ENCODE measurements at places on chromosomes 2 and 18.

DNA sequence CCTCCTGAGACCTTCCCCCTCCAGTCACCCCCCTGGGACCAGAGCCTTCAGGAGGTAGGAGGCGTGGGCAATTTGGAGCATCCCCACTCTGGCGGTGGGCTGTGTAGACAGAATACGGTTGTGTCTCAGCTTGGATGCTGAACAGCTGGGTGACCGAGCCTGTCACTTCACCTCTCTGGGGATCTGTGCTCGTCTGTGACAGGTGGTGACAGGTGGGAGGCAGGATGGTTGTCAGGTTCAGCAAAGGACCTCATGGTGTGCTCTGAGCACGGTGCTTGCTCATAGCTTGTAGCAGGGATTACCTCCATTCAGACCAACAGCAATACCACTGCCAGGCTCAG is 186.5 kb upstream of the HS6ST1 start:
- DNase-seq: no peak

- DNase-seq: no peak
These were observed 26.6 kb downstream of the LPIN2 start for GRCh38 chr18:2986150-2986865.

DNA sequence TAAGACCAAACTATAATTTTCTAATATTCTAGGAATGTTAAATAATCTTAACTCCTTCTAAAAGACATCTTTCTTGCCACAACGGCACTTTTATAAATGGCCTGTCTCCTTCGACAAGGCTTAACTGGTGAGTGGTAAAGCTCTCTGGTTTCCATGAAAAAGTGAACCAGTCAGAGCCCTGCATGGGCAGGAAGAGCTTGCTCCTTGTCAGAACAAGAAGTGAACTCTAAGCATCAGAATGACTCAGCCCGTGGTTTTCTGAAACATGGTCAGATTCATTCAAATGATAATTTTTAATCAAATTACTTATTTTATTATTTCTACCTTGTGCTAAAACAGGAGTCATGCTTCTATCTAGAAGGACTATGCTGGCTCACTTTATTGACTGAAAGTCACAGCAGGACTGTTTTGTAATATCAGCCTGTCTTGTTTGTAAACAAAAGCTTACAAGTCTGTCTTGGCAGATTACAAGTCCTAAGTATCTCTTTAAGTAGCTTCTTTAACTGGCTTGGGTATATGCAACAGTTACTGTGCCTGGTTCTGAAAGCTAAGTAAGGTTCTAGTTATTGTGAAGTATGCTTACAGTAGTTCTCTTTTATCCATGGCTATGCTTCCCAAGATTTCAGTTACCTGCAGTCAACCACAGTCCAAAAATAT is 245.4 kb downstream of the NAPG start:
- DNase-seq: no peak

GRCh38 chr2:119011162-119011909 is 69.3 kb downstream of the MARCO start:
- no peak for DNase-seq

DNA sequence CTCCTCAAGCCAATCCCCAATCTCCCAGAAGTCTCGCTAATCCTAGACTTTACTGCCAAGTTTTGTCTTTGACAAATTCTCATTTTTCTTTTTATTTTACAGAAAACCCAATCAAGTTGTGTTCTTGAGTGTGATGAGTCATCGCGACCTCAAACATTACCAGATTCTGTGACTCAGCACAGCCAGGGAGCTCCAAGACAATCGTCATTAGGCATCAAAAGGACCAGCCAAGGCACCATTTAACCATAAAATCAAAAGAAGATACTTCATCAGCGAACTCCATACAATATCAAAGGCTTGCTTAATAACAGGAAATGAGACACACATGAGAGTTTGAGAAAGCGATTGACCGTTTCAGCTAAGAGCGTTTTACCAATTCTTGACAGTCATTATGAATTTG is 146.2 kb upstream of the AGAP1 start:
- DNase-seq: no peak

- DNase-seq: no peak
These were observed 10.6 kb downstream of the POU3F3 start for GRCh38 chr2:104864280-104865095.

- DNase-seq: no peak
These were observed 47.1 kb upstream of the SPRED2 start for GRCh38 chr2:65479524-65479923.

GRCh38 chr2:168734199-168734760 is 68.2 kb upstream of the NOSTRIN start:
- DNase-seq: no peak

GRCh38 chr2:121142452-121142851 is 142.6 kb downstream of the TFCP2L1 start:
- DNase-seq: no peak

GRCh38 chr2:148483665-148484064 is 160.9 kb upstream of the EPC2 start:
- no peak for DNase-seq

DNA sequence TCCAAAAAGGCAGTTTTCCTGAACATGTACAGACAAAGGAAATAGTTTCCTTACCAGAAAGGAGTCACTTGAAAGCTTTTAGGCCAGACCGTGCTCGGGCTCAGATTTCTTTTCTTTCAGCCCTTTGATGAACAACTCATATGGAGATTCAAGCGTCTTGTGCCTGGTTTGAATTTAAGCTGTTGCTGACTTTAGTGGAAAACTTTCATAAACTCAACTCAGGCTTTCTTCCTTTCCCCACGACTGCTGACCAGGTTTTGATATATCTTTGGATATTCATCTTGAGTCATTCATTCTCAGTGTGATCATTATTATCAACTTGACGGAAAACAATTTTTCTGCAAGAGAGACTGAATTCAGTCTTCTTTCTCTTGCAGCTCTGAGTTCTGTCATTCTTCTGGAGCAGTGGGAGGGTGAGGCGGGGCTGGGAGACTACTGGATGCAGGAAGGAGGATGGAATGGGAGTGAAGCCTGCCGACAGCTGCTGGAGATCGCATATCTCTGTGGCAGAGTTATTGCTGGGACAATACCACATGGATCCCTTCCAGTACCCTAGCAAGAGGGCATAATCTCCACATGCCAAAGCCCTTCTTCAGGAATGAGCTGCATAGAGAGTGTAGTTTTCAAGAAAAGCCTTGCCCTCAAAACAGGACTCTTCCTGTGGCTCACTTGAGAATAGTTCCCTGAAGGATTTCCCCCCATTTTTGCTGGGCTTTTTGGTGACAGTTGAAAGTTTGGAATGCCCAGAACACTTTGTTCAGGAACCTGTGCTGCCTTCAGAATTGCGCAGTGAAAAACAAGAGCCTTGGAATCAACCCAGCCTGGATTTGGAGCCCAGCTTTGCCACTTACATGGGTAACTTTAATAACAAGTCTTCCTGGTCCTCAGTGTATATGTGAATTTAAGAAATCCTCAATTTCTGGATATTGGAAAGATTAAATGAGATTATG is 364.4 kb downstream of the ZNF521 start:
- no peak for DNase-seq

DNA sequence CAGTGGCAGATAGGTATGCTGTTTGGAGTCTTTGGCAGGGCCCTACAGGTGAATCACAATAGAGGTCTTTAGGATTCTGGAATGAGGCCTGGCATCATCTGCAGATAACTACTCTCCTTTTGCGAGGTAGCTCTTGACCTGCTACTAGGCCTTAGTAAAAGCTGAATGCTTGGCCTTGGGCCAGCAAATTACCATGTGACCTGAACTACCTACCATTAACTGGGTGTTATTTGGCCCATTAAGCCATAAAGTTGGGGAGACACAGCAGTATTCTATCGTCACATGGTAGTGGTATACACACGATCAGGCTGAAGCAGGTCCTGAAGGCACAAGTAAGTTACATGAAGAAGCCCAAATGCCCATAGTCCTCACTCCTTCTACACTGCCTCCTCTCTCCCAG is 178.2 kb downstream of the PPP1R1C start:
- no peak for DNase-seq

- DNase-seq: no peak
These were observed 11.4 kb upstream of the LDAH start for GRCh38 chr2:20834331-20834730.

DNA sequence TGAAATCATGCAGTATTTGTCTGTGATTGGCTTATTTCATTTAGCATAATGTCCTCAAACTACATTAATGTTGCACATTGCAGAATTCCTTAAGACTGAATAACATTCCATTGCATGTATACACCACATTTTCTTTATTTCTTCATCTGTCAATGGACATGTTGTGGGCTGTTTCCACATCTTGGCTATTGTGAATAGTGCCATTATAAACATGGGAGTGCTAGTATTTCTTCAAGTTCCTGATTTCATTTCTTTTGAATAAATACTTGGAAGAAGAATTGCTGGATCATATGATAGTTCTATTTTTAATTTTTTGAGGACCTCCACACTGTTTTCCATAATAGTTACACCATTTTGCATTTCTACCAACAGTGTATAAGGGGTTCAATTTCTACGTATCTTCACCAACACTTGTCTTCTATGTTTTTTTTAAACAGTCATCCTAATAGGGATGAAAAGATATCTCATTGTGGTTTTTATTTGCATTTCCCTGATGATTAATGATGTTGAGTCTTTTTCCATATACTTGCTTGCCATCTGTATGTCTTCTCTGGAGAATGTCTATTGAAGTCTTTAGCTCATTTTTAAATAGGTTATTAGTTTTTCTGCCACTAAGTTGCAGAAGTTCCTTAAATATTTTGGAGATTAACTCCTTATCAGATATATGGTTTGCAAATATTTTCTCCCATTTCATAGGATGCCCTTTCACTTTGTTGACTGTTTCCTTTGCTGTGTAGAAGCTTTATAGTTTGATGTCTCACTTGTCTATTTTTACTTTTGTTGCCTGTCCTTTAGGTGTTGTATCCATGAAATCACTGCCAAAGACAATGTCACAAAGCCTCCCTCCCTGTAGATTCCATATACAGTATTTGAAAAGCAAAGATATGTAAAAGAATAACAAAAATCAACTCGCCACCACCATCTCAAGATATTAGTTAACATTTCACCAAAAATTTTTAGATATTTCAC is 14.6 kb downstream of the FBXO11 start:
- DNase-seq: no peak

GRCh38 chr18:57243624-57244179 is 96.8 kb downstream of the BOD1L2 start:
- DNase-seq: no peak

DNA sequence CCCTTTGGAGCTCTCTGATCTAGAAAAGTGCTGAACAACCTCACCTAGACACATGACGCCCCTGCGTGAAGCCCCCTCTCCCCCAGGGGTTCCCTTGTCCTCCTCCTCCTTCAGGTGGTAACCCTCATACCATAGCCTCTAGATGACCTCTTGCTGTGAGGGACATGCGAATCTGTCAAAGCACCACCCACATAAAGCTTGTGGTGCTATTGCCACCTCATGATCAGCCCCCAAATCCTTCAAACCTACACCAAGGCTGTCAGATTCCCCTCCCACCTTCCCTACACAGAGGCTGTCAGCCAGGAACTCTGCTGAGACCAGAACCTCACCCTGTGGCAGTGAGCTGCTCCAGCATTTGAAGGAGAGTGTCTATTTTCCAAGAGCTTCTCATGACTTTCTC is 43.1 kb upstream of the TEX51 start:
- DNase-seq: no peak

- no peak for DNase-seq
These were observed 412.1 kb upstream of the CDH2 start for GRCh38 chr18:28588884-28589549.

- no peak for DNase-seq
These were observed 42.7 kb upstream of the ZFP36L2 start for GRCh38 chr2:43269074-43269572.

DNA sequence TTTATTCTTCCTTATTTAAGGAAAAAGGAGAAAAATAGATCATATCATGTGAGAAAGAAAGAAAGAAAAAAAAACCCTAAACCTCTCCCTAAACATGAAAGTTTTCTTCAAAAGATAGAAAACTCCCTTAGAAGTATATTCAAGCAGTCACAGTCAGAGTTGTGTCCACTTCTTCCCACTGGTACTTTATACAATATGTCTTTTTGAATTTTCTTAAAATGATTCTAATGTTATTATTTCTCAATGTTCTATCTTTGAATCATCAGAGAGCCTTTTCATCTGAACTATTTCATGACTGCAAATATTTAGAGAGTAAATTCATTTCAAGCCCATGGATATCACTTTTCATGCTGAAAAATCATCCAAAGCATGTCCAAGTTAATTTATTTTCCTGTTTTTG is 205.2 kb upstream of the SPOPL start:
- no peak for DNase-seq

DNA sequence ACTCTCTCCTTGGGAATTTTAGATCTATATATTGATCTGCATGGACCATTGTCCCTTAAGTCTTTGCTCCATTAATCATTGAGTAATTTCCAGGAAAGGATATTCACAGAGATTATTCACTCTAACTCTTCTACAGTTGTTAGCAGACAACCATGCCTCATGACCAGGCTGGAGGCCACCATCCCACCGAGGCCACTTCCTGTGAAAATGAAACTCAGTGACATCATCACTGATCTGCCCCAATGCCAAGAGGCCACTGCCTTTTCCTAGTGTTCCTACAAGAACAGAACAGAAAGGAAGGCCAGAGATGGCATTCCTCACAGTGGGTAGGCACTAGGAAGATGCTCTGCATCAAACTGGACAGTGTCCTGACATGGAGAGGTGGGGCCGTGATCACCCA is 161.3 kb downstream of the DTNA start:
- DNase-seq: no peak

GRCh38 chr2:160687629-160688028 is 194.0 kb upstream of the RBMS1 start:
- no peak for DNase-seq

All from stimulated activated CD4-positive, alpha-beta T cell treated with anti-CD3 and anti-CD28 coated beads, Interleukin-1b, Interleukin-23, amount 100 ng/mL, for 1 hour (primary cell).